Activated T-helper 1 cell treated with anti-CD3 and anti-CD28 coated beads, Interleukin-12 subunit alpha, Interleukin-12 subunit beta, Interleukin-2, Interleukin-4 antibody, amounts not matched to agents 30 ng/mL and 10 ng/mL and 1 ng/mL, durations not matched to agents 14 hours and 24 hours and 36 hours (primary cell): ENCODE measurements at places on chromosomes 3 and 15.

- no peak for DNase-seq
These were observed 184.2 kb downstream of the SUCLG2 start for GRCh38 chr3:67470207-67470606.

DNA sequence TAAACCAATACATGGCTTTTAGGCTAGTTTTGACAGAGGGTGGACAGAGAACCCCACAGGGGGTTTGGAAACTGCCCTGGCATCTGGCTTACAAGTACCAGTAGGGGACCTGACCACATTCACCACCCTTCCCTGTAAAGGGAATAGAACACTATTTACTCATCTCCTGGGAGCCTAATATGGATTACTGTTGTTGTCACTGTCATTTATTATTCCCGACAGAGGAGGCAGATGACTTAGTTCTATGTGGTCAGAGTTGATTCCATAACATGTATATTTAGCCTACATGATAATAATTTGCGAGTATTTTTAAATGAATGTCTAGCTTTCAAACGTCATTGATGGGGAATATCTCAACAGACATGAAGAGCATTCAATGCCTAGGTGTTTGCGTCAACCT, 15.9 kb downstream of the ZBTB38 start:
- DNase-seq: no peak

- no peak for DNase-seq
These were observed 465.2 kb upstream of the TGFBR2 start for GRCh38 chr3:30141178-30141581.

GRCh38 chr3:120094776-120095225, 554 bp upstream of the GSK3B start:
- DNase-seq: peak; percentile 99

DNA sequence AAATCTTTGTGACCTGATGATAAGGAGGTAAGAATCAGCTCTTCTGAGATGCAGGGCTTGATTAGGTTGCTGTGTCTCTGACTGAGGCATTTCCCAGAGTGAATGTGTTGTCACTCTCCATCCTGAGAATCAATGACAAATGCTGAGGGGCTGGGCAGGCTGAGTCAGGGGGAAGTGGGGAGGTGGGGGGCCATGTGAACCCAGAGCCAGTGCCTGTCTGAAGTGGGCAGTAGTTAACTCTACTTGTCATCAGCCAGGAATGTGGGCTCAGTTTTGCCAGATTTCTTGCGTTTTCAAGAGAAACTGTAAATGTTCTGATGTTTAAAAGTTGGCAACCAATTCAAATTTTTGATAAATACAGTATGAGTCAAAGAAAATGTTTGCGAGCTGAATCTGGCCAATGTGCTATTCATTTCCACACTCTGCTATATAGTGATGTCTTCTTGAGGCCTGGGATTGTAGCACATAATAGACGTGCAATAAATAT, 3.1 kb upstream of the BNC1 start:
- no peak for DNase-seq

DNA sequence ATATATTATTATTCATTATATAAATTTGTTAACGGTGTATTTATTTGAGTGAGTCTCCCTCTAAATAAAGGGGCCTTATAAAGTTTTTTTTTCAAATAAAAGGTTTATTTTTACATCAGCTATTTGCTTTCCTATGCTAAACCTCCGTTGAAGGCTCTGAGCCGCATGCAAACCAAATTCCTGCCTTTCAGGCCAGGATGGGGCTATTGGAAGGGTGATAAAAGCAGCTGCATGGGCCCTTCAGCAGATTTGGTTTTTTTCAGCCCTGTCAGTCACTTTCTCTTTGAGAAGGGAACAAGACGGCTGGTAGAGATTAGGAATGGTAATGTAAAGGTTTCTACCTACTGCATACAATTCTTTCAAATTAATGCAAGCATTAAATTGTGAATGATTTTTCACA, 244.2 kb downstream of the WNT5A start:
- DNase-seq: no peak
